ENCODE measurements at places on chromosomes 5 and 9. TPM values are rescaled to one million over a fixed set of nuclear protein-coding genes. Genes with fewer than 3 reads are reported as not detected.

Gene HEMGN
- 6.4 TPM for total RNA-seq

Gene FOXD4L6
- not detected for total RNA-seq

Gene FAXDC2
- total RNA-seq, result 60.9 TPM

Gene TRAF1
- 8.0 TPM for total RNA-seq

Gene TMEM215
- 9.7 TPM for total RNA-seq

Gene NR2F1
- 181 TPM for total RNA-seq

Gene FCN1
- 16.1 TPM for total RNA-seq

Gene PCDHA8
- 0.40 TPM for total RNA-seq

Gene KCNV2
- not detected for total RNA-seq

Gene OCLN
- 18.5 TPM for total RNA-seq

Gene CXCL14
- 184 TPM for total RNA-seq

Gene RNF183
- not detected for total RNA-seq

Gene CER1
- not detected for total RNA-seq

Gene TDRD7
- total RNA-seq, result 19.5 TPM

Gene TXNDC8
- total RNA-seq, result not detected

Gene OTP
- not detected for total RNA-seq

Gene ALDOB
- not detected for total RNA-seq

Gene NDOR1
- total RNA-seq, result 16.5 TPM

Gene CCDC183
- total RNA-seq, result 2.5 TPM

Gene RGMB
- 20.2 TPM for total RNA-seq

Gene TMC1
- 0.36 TPM for total RNA-seq

Gene NR2F1-AS1
- total RNA-seq, result 49.3 TPM

Gene SLC35A4
- 37.9 TPM for total RNA-seq

Gene TEX48
- not detected for total RNA-seq

Gene CMYA5
- 8.4 TPM for total RNA-seq

Gene HTR4
- total RNA-seq, result 0.13 TPM

Gene KIAA1958
- 5.8 TPM for total RNA-seq

Gene KCTD16
- 0.53 TPM for total RNA-seq

Gene OLFM1
- 40.7 TPM for total RNA-seq

Gene CNTNAP3
- total RNA-seq, result 10.5 TPM

Gene CEMIP2
- 111 TPM for total RNA-seq

Gene CLTA
- 103 TPM for total RNA-seq

Gene OR13C4
- not detected for total RNA-seq

Gene STOML2
- total RNA-seq, result 48.5 TPM

Gene IFNB1
- not detected for total RNA-seq

Gene MED7
- total RNA-seq, result 13.2 TPM

Gene POU5F2
- 3.7 TPM for total RNA-seq

Gene FREM1
- 8.3 TPM for total RNA-seq

Gene SLC31A2
- total RNA-seq, result 11.6 TPM

Gene IL9
- total RNA-seq, result not detected
